Cardiac fibroblast (primary cell): ENCODE measurements at places on chromosomes 7 and 10.
A peak's percentile ranks its signal among the peaks of the same experiment; 100 is the strongest.

DNA sequence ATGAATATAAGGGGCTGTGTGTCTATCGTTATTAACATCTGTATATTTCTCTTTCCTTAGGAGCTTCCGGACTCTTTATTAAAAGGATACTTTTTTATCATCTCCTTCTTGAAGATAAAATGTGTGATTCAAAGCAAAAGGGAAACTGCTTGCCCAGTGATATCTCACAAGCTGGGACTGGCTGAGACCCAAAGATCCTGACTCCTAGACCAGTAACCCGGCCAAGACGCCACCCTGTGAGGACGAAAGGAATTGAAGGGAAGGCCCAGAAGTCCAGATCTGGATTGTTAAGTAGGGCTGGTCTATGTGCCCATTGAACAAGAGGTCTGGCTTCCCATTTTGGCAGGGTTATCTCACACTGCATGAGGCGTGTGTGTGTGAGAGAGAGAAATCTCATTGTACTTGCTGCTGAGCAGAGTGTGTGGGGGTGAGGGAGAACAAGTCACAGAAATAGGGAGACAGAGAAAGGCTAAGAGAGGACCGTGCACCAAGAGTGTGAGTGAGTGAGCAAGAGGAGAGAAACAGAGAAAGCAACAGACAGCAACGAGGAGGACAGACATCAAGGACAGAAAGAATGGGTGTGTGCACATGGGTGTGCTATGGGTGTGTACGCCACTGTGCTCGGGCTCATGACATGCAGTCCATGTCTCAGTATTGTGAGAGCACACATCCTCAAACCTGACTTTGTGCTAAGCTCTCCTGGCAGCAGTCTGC lies 75.4 kb downstream of the PLXNA4 start:
- peak; percentile 51 for DNase-seq

GRCh38 chr10:59631237-59631636 lies 78.4 kb downstream of the SLC16A9 start:
- DNase-seq: no peak

- no peak for DNase-seq
Measured at GRCh38 chr10:34408956-34409355, 406.1 kb downstream of the PARD3 start.

GRCh38 chr7:71290452-71290851 lies 158.5 kb downstream of the GALNT17 start:
- DNase-seq: no peak

GRCh38 chr10:17188644-17189172 lies 12.8 kb downstream of the TRDMT1 start:
- no peak for DNase-seq

DNA sequence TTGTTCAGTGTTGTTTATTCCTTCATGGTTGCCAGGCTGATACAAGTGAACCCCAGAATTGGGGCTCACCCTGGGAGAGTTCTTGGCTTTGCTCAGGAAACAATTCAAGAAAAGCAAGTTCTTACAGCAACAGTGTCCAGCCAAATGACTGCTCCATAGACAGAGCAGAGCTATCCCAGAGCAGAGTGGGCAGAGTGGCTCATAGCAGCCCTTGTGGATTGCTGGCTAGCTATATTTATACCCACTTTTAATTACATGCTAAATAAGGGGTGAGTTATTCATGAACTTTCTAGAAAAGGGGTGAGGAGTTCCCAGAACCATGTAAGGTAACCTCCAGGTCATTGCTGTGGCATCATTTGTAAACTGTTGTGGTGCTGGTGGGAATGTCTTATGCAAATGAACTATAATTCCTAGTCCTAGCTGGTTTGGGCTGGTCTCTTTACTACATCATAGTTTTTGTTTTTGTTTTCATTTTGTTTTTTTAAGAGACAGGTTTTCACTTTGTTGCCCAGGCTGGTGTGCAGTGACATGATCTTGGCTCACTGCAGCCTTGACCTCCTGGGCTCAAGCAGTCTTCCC lies 59.9 kb upstream of the HBP1 start:
- DNase-seq: no peak

- DNase-seq: no peak
Measured at GRCh38 chr10:70562036-70562755, 40.3 kb downstream of the PRF1 start.

DNA sequence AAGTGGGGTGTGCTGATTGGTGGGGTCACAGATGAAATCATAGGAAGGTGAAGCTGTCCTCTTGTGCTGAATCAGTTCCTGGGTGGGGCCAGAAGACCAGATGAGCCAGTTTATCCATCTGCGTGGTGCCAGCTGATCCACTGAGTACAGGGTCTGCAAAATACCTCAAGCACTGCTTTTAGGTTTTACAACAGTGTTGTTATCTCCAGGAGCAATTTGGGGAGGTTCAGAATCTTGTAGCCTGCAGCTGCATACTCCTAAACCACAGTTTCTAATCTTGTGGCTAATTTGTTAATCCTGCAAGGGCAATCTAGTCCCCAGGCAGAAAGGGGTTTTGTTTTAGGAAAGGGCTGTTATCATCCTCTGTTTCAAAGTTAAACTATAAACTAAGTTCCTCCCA lies 17.0 kb upstream of the IFRD1 start:
- no peak for DNase-seq

DNA sequence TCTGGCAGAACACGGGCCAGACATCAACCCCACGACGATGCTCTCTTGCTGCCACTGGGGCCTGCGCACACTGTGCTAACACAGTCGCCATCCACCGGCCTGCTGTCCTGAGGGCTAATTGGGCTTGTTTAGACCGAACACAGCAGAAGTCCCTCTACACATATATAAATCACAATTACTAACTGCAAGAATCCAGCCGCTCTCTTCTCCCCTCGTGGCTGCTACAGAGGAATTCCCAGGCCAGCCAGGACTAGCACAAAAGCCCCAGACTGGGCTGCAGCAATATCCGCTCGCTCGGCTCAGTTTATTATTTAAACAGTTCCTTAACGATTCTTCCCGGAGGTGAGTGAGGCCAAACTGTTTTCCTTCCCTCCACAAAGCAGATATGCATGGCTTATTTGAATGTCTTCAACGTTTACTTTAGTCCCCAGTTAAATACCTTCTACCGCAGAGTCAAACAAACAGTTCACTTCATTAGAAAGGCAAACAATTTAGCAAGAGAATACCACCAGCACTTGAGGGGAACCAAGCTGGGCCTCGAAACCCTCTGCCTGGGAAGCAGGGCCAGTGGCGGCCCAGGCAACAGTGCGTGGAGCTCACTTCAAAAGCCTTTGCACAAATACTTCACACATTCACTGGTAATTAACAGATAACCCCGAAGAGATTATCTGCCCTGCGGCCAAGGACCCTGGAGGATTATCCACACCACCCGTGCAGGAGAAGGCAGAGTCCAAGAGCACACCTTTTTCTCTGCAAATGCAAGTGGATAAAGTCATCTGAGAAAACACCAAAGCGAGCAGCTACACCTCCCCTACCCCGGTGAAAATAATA lies 145.3 kb downstream of the GLI3 start:
- DNase-seq: no peak

DNA sequence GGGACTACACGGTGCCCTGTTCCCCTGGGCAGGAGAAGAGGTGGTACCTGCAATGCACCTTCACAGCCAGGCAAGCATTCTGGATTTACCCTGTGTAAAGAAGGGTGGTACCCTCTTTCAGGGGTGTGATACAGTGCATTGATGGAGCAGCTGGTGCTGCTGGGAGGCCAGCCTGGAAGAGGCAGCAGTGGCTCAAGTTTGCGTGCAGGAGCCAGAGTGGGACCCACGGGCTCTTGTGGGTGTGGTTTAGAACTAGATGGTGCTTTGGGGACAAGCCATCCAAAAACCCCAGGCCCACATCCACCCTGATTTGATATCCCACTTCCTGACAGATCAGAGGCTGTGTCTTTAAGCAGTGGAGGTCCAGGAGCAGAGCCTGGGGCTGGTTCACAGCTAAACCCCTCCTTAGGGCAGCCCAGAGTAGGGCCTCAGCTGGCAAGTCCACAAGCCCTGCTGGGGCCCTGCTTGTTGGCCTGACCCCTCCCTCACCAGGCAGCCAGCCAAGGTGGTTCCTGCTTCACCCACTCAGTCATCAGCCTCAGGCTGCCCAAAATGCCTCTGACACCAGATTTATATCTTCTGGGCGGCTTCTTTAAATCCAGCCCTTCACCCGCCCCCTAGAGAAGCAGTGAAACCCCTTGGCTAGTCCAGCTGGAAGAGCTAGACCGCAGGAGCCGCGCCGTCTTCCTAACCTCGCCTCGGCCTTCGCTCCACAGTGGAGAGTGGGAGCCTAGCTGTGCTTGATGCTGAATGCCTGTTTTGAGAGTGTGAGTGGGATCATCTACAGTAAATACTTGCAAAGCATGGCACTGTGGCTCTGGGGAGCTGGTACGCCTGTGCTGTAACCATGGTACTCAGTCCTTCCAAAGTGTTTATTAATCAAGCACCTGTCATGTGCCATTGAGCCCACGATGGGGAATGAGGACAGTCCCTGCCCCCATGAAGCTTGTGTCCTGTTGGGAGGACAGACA lies 1.4 kb upstream of the ASIC3 start:
- no peak for DNase-seq

GRCh38 chr7:52669031-52669430 lies 366.4 kb upstream of the POM121L12 start:
- DNase-seq: no peak

- DNase-seq: peak; percentile 43
Measured at GRCh38 chr10:46019569-46020343, 10.7 kb downstream of the NCOA4 start.

DNA sequence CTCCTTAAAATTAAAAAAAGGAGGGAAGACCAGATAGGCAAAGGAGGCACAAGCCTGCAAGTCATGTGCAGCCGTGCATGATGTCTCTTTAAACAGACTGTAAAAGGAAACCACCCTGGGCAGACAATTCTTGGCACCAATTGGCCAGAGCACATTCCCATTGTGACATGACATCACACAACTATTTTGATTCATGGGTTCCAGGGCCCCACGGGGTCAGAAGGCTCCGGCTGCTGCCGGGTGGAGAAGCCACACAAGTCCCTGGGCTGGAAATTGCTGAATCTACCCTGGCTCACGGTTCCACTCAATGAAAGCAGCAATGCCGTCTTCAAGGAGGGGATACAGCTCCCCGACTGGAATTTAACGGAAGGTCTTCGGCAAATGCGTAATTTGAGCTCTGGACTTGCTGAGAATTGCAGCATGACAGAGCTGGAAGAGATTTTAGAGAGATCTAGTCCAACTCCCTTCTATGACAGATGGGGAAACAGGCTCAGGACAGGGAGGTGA lies 140.5 kb downstream of the PRKAG2 start:
- DNase-seq: peak; percentile 96

DNA sequence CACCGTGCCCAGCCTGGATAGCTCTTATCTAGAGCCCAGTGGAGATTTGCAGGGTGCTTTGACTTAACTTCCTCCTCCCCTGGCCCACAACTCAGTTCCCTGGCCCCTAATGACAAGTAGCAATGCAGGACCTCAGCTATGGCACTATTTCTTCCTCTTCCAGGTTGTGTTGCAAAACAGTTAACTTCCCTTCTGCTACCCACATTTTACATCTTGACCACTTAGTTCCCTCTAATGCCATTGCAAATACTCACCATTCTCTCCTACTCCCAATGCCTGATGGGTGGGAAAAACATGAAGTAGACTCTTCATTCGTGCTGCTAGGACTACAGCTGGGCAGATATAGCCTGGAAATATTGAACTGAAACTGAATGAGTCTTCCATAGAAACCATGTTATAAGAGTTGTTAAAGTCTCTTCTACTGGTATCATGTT lies 39.1 kb upstream of the FGL2 start:
- no peak for DNase-seq

- no peak for DNase-seq
Measured at GRCh38 chr10:113631684-113632367, 32.0 kb downstream of the NRAP start.

DNA sequence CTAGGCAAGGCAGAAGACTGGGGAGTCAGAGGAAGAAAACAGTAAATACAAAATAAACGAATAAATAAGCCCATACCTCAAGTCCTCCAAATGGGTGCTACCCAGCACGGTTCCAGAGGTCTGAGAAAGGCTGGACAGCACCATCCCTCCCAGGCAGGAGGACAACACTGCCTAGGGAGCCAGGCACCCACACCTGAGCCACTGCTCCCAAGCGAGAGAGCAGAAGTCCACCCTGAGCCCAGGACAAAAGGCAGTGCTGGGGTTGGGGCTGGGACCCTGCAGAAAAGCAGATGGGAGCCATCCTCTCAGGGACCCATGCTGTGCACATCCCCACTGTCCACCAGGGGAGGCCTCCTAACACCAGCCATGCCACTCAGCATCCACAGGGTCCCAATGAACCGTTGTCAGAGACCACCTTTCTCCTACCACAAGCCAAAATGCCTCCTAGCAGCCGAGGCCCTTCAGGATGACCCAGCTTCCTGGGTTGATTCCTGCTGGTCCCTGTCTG lies 16.2 kb downstream of the GFRA1 start:
- no peak for DNase-seq

- DNase-seq: no peak
Measured at GRCh38 chr7:74479066-74479781, 25.5 kb downstream of the GTF2IRD1 start.

DNA sequence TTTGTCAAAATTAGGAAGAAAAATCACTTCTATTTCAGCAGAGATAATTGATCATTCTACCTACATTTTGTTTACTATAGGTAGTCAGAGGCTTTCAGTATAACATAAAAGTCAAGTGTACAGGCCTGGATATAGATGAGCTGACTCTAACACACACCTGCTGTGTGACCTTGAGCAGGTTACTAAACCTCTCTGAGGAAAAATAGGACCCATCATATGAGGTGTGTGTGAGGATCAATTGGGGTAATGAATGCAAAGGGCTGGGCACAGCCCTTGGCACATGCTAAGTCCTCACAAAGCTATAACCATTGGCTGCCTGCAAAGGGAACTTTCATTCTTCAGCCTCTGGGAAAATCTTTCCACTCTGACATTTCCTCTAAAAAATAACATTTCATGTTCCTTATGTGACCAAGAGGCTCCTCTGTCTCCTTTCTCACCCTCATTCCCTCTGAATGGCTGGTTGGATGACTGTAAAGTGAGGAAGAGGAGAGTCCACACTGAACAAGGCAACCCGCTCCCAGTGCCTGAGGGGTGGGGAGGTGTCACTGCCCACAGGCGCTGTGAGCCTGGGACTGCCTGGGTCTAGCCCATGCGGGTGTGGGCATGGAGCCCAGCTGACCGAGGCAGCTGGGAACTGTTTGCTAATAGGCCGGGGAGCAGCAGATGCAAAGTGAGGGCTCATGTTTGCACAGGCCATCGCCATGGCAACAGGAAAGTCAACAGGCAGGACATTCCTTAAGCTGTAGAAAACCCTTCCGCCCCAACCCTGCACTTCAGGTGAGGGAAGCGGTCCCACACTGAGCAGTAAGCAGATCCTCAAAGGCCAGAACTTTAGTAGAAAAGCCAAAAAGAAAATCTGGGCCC lies 36.8 kb downstream of the MYOF start:
- DNase-seq: peak; percentile 99

GRCh38 chr10:133445751-133446708 lies 7.7 kb upstream of the SCART1 start:
- DNase-seq: no peak

- DNase-seq: no peak
Measured at GRCh38 chr7:94111009-94111408, 106.9 kb upstream of the BET1 start.

DNA sequence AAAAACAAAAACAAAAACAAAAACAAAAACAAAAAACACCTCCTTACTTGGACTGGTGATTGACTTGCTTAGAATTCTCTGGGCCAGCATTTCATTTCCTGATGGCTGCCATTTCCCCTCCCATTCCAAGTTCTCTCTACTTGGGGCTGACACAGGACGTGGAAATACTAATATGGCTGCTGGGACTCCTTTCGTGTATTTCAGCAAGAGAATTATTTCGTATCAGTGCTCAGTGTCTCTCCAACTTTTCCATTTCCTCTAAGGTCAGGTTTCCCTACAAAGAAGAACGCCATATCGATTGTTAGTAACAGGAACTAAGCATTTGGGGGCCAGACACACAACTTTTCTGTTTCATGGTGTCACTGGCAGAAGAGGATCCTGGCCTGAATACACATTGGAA lies 22.5 kb upstream of the VAX1 start:
- no peak for DNase-seq
